ENCODE measurements at places on chromosomes 1 and 21.

DNA sequence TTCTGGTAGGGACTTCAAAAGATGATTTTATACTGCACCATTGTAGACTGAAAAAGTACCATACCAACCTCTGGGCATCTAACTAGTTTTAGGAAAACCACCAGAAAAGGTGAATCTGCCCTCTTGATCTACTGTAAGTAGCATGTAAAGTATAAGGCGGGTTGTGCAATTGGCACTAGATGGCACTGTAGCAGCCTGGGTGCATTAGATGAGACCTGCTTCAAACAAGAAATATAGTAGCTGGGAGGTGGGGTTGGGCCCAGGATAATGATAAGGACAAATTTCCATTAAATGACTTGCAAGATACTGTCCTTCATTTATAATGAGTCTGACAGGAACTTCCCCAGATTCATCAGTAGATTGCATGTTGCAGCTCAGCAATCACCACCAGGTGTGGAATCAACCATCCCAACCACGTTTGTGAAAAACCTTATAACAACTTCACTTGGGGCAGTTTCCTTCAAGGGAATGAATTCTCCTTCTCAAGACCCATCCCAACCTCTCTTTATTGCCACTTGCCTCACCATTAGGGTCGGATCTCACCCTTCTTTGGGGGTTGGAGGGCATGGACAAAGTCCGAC, 37.3 kb upstream of the IL10 start:
- no peak for DNase-seq

DNA sequence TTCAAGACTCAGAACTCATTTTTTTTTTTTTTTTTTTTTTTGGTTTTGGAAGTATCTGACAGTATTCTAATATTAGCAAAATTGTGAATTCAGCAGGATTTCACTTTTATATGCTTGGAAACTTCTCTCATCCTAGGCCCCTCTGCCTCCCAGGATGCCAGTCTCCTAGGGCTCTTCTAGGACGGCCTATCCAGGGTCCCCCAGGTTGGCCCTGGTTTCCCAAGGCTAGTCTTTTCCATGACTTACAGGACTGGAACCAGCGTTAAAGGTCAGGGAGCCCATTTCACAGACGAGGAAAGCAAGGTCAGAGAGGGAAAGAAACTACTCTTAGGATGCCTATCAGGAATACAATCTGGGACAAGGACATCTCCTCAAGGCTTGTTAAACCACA, 412.5 kb downstream of the PTPRU start:
- DNase-seq = no peak

DNA sequence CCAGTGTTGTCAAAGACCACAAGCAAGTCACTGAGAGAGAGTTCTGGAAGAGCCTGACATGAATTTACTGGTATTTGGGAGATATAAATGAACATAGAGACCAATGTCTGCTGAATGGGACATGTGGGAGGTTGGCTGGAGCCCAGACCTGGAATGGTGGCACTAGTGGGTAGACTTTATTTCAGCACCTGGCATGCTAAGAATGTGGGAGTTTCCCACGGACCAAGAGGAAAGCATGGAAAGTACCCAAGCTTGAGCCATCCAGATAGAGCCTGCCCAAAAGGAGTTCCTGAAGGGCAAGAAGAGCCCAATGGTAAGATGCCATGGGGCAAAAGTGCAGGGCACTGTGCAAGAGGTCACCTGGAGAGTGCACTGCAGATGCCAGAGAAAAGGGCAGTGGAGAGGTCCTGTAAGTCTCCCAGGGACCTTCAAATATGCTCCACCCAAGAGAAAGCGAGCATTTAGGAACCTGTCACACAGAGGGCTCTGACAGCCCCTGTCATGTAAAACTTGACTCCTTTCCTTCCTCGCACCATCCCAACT, 8.1 kb upstream of the ZNF687 start:
- no peak for DNase-seq

GRCh38 chr21:33810766-33811165, 104.8 kb downstream of the ATP5PO start:
- DNase-seq = no peak

GRCh38 chr1:20183035-20183434, 2.9 kb upstream of the UBXN10 start:
- DNase-seq = no peak

DNA sequence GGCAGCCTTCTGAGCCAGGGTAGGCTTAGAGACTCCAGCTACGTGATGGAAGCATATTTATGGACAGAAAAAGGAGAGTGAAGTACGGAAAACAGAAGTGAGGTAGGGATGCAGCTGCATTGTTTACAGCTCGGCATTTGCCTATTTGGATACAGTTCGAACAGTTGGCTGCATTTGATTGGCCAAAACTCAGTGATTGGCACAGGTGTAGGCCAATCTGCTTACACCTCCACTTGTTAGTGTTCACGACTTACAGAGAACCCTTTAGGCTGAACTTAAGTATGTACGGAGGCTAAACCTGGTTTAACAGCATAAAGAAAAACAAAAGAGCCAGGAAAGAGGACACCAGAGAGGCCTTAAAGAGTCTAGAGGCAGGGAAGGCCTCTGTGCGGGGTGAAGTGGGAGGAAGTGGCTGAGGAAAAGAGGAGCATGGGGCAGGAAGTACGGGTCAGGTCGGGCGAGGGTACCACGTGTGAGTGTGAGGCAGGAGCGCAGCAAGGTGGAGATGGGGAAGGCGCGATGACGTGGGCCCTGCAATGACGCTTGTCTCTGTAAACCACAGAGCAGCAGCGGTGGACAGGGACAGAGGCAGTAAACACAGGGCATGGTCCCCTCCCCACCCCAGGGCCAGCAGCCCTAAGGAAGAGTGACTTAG, 32.0 kb downstream of the RSPH1 start:
- no peak for DNase-seq

GRCh38 chr21:44450999-44451398, 4.3 kb upstream of the LRRC3 start:
- no peak for DNase-seq

DNA sequence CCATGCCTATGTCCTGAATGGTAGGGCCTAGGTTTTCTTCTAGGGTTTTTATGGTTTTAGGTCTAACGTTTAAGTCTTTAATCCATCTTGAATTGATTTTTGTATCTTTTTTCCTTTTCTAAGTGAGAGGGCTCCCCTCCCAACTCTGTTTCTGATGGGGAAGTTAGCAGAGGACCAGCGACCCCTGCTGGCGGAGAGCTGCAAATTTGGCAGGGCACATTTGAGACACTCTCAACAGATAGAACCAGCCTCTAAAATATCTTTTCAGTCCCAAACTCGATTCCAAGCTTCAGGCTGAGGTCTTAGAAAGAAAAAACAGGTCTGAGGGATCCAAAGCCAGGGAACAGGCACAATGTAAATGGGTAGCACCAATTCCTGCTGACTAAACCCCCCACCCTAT, 32.5 kb downstream of the LRRC3 start:
- DNase-seq = no peak

- DNase-seq = no peak
Observed at GRCh38 chr1:171664976-171665375, 12.5 kb upstream of the MYOC start.

GRCh38 chr1:208206092-208206698, 38.0 kb downstream of the PLXNA2 start:
- DNase-seq = no peak

DNA sequence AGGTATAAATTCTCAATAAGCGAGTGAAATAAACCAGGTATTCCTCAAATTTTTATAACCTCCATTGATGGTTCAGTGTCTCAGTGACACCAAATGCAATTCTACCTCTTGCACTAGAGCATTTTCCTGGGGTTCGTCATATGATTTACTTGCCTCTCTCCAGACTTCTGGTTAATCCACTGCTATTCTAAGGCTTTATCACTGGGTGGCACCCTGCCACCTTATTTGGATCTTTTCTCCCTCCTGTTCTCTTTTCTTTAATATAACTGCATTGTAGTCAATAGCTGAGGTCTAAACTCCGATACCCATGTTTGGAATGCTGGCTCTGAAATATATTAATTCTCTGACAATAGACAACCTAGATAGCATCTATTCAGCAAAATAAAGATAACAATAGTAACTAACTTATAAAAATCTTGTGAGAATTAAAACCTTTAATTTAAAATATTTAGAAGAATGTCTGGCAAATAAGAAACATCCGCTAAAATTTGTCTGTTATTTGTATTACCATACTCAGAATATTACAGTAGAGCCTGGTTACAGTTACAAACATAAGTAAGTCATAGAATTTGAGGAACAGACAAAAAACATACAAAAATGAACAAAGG, 436.4 kb downstream of the PLA2G4A start:
- no peak for DNase-seq

DNA sequence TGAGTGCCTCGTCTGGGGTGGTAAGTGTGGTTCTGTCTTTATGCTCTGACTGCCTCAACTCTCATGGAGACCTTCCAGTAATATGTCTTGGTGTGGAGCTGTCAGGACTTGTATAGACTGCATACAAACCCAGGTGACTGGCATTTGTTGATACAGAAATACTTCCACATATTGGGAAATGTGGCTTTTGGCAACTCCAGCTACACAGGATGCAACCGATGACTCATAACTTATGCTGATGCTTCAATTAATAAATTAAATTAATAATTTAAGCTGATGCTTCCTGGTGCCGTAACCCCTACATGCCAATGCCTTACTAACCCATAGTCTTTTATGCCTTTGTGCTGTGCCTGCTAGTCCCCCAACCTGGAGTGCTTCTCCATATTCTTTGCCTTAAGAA, 72.3 kb upstream of the ARTN start:
- DNase-seq = no peak

DNA sequence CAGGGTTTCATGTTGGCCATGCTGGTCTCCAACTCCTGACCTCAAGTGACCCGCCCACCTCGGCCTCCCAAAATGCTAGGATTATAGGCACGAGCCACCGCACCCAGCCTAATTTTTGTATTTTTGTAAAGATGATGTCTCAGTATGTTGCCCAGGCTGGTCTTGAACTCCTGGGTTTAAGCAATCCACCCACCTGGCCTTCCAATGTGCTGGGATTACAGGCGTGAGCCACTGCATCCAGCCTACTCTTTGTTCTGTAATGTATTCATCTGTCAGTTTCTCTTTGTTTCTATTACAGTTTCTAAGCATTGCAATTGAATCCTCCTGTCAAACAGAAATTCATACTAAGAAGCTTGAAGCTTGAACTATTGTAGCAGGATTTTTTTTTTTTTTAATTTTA, 54.8 kb upstream of the RCC1 start:
- no peak for DNase-seq

GRCh38 chr1:233606813-233607212, 7.1 kb upstream of the KCNK1 start:
- no peak for DNase-seq

DNA sequence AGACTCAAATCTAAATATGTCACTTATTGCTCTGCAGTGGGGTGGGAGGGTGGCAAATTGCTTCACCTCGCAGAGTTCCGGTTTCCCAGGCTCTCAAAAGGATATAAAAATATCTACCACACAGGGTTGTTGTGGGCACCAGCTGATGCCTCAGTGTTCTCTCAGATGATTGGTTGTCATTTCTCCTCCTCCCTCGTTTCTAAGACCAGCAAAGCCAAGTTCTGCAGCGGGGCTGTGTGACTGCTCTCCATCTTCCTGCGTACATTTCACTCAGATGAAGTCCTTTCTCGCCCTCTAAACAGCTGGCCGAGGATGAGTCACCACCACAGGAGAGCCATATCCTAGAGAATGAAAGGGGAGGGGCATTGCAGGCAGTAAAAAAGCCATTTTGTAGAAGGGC, 35.0 kb upstream of the VWA5B1 start:
- no peak for DNase-seq

DNA sequence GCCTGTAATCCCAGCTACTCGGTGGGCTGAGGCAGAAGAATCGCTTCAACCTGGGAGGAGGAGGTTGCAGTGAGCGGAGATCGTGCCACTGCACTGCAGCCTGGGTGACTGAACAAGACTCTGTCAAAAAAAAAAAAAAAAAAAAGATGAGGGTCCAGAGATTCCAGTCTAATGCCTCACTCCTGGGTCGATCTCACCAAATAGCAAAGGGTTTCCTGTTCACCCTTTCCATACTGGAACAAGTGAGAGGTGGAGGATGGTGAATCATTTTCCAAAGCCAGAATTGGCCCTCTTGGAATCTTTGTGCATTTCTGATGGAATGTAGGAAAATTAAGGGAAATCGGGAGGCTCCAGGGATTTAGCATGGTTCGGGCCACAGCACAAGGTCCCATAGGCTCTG, 58.1 kb upstream of the ZNF648 start:
- DNase-seq = no peak

DNA sequence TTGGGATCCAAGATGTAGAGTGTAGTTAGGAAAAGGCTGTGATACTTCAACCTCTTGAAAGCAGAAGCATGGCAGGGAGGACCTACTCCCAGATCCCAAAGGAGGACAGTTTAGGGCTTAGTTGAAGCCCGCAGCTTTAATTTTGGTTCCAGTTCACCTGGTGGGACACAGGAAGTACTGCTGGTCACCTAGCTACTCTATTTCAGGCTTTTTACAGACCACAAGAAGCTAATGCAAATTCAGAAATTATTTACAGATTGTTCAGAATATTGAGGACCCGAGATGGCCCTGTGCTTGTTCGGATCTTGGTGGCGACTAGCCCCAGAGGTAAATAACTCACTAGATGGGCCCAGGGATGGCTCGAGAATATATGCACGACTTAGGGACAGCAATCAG, 6.4 kb upstream of the SMCP start:
- no peak for DNase-seq

Data from D721Med (cell line).